ENCODE measurements at places on chromosomes 6 and 20. TPM values are rescaled to one million over a fixed set of nuclear protein-coding genes. Genes with fewer than 3 reads are reported as not detected.
A peak's percentile ranks its signal among the peaks of the same experiment; 100 is the strongest.

Gene C20orf204
- 5.3 TPM for total RNA-seq

Gene CRIP3
- 4.3 TPM for total RNA-seq

DNA sequence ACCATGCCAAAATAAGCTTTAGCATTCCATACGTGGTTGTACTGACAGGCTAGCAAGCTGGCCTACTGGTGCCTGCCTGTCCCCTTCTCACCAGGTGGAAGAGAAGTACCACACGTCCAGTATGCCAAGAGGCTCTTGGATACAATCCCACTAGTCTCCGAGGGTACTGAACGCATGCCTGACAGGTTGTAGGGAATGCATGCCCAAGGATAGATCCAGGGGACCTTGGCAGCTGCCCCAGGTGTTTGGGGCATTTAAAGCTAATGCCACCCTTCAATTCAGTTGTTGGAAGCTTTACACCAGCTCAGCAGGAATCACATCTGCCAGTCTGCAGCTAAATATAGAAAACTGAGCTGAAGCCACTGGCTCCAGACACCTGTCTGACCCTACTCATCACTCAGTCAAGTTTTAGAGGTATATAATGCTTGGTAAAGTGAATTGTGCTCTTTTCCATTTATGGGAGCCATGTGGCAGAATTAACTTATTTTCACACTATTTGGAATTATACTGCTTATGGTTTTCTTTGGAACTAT lies 4.9 kb downstream of the TUBB2B start:
- no peaks in the 10 kb centered on the region for H3K36me3 ChIP-seq
- H3K4me3 ChIP-seq = no peak overlapping the region
- H3K27me3 ChIP-seq = peaks cover 20% of the 10 kb centered on the region
- no peak for DNase-seq
- no peak overlapping the region for H3K27ac ChIP-seq
- H3K4me1 ChIP-seq = peaks cover 12% of the 10 kb centered on the region

GRCh38 chr20:62824476-62825332 lies 7.9 kb downstream of the COL9A3 start:
- no peak overlapping the region for H3K4me3 ChIP-seq
- H3K4me1 ChIP-seq = peaks cover 16% of the 10 kb centered on the region
- H3K36me3 ChIP-seq = no peaks in the 10 kb centered on the region
- H3K27ac ChIP-seq = no peak overlapping the region
- no peaks in the 10 kb centered on the region for H3K27me3 ChIP-seq

- H3K4me1 ChIP-seq = no peaks in the 10 kb centered on the region
- H3K27me3 ChIP-seq = no peaks in the 10 kb centered on the region
- DNase-seq = no peak
- no peak overlapping the region for H3K4me3 ChIP-seq
Observed at GRCh38 chr6:125983246-125983945, 2.9 kb upstream of the TRMT11 start.

DNA sequence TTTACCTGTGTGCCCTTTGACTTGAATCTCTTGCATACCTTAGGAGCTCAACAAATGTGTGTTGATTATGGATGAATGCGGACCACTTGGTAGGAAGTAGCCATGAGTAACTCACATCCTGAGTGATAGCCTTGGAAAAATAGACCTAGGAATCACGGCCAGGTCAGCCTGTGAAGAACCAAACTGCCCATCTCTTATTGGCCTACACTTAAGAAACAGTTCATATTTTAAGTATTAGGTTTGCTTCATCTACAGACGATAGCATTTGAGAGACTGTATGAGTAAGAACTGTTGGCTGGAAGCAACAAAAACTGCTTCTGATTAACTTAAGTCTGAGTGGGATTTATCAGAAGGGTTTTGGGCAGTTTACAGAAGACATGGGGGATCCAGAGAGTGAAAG lies 320.1 kb upstream of the PRND start:
- no peaks in the 10 kb centered on the region for H3K4me1 ChIP-seq
- no peak for DNase-seq
- H3K4me3 ChIP-seq = no peak overlapping the region
- H3K27me3 ChIP-seq = no peaks in the 10 kb centered on the region
- H3K36me3 ChIP-seq = no peaks in the 10 kb centered on the region

DNA sequence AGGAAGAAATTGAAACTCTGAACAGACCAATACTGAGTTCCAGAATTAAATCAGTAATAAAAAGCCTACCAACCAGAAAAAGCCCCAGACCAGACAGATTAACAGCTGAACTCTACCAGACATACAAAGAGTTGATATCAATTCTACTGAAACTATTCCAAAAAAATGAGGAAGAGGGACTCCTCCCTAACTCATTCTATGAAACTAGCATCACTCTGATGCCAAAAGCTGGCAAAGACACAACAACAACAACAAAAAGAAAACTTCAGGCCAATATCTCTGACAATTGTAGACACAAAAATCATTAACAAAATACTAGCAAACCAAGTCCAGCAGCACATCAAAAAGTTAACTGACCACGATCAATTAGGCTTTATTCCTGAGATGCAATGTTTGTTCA lies 246.0 kb upstream of the RUNX2 start:
- no peaks in the 10 kb centered on the region for H3K36me3 ChIP-seq
- H3K4me1 ChIP-seq = no peaks in the 10 kb centered on the region
- H3K4me3 ChIP-seq = no peak overlapping the region
- H3K27ac ChIP-seq = no peak overlapping the region
- DNase-seq = no peak

DNA sequence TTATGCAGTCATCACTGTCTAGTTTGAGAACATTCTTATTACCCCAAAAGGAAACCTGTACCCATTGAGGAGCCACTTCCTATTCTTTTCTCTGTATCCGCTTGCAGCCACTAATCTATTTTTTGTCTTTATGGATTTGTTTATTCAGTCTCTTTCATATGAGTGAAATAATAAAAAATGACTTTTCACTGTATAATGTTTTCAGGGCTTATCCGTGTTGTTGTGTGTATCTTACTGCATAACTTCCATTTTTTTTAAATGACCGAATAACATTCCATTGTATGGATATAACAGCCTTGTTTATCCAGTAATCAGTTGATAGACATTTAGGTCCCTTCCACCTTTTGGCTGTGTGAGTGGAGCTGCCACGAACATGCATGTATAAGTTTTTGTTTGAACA lies 86.6 kb downstream of the ZFAND3 start:
- no peak overlapping the region for H3K4me3 ChIP-seq
- no peaks in the 10 kb centered on the region for H3K36me3 ChIP-seq
- H3K27ac ChIP-seq = no peak overlapping the region
- H3K4me1 ChIP-seq = peaks cover 6% of the 10 kb centered on the region
- no peaks in the 10 kb centered on the region for H3K27me3 ChIP-seq

DNA sequence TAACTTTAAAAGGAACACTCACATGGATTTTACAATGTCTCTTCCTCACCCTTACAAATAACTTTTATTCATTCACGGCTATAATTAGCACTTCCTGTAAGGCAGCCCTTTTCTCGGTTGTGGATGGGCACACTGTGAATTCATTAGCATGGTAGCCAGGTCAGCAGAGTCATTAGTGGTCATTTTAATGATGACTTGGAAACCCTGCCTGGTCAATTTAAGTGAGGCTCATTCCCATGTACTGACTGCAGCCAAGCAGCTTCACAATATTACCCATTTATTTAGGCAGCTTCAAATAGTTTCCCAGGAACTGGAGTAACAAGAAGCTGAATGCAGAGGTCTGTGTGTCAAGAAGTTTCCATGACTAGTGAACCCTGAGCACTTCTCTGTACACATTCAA lies 248.8 kb downstream of the KHDC1L start:
- no peaks in the 10 kb centered on the region for H3K4me1 ChIP-seq
- H3K4me3 ChIP-seq = no peak overlapping the region
- H3K27me3 ChIP-seq = no peaks in the 10 kb centered on the region
- no peaks in the 10 kb centered on the region for H3K36me3 ChIP-seq

DNA sequence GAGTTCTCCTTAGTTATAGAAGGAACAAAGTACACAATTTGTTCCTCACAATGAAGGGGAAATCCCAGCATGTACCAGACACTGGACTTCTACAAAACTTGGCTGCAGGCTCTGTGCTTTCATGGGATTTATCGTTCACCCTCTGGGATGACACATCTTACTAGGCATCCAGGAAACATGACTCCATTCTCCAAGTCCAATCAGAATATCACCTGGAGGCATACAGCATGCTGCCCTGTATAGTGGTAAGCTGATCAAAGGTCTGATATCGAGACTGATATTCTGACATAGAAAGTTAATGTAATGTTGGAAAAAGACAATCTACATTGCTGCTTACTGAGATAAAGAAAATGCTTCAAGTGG lies 6.7 kb downstream of the RWDD2A start:
- H3K36me3 ChIP-seq = no peaks in the 10 kb centered on the region
- H3K4me1 ChIP-seq = no peaks in the 10 kb centered on the region
- H3K27me3 ChIP-seq = no peaks in the 10 kb centered on the region
- no peak overlapping the region for H3K4me3 ChIP-seq
- no peak overlapping the region for H3K27ac ChIP-seq

DNA sequence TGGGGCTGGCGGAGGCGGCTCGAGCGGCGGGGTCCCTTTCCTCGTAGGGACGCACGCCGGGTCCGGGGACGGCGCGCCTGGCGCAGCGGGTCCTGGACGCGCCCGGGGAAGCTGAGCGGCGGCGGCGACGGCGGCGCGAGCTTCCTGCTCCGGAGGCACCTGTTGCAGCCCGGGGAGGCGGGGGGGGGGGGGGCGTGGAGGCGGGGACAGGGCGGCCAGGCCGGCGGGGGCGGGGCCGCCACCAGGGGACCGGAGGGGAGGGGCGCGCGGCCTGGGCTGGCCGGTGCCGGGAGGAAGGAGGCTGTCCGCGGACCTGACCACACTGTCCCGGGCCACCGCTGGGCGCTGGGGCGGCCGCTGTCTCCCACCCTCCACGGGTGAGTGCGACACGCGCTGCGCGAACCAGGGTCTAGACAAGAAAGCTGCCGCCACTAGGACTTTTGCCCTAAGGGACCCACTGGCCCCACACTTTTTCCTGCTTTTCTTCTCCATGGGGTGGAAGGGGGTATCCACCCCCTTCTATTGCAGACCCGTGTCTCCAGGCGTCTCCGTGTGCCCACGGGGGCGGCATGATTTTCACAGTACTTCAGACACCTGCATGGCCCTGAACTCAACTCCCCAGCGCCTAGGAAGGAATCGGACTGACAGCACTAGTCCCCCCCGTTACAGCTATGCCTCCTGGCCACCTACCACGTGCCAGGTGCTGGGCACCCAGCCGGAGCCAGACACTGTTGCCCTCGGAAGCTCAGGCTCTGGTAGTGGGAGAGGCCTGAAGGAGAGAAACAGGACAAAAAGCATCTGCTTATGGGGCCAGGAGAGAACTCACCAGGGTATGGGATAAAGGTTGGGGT lies at the start of gene NFATC2:
NFATC2 (minus strand) TSS at position 149 of the 851 bp plus-strand sequence. CDS start 220 bp downstream, outside the sequence.
- DNase-seq = peak; percentile 79
- H3K36me3 ChIP-seq = peaks cover 12% of the 10 kb centered on the region
- H3K27me3 ChIP-seq = no peaks in the 10 kb centered on the region
- H3K4me1 ChIP-seq = peaks cover 36% of the 10 kb centered on the region
- peak within 1 kb of the TSS; percentile 91 for H3K27ac ChIP-seq
- peak within 1 kb of the TSS; percentile 93 for H3K4me3 ChIP-seq

DNA sequence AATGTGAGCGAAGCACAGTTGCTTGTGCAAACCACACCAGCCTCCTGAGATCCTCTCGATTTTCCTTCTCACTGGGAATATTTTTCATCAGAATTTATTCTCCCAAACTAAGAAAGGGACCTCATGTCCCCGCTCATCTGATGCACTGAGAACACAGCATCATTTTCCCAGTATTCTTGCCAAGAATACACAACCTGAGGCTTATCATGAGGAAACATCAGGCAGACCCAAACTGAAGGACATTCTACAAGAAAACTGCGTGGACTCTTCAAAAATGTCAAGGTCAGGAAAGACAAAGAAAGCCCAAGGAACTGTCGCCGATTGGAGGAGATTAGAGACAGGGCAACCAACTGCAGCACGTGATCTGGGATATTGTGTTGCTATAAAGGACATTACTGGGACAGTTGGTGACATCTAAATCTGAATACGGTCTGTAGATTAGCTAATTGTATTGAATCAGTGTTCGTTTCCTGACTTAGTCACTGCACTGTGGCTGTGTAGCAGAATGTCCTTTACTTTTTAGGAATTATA lies 72.3 kb downstream of the SNX5 start:
- DNase-seq = no peak
- peaks cover 15% of the 10 kb centered on the region for H3K4me1 ChIP-seq
- H3K4me3 ChIP-seq = no peak overlapping the region
- no peaks in the 10 kb centered on the region for H3K36me3 ChIP-seq

GRCh38 chr6:138923561-138923960 lies 64.5 kb downstream of the REPS1 start:
- DNase-seq = no peak
- H3K4me3 ChIP-seq = no peak overlapping the region
- H3K36me3 ChIP-seq = peaks cover 31% of the 10 kb centered on the region
- H3K4me1 ChIP-seq = no peaks in the 10 kb centered on the region
- H3K27me3 ChIP-seq = no peaks in the 10 kb centered on the region

DNA sequence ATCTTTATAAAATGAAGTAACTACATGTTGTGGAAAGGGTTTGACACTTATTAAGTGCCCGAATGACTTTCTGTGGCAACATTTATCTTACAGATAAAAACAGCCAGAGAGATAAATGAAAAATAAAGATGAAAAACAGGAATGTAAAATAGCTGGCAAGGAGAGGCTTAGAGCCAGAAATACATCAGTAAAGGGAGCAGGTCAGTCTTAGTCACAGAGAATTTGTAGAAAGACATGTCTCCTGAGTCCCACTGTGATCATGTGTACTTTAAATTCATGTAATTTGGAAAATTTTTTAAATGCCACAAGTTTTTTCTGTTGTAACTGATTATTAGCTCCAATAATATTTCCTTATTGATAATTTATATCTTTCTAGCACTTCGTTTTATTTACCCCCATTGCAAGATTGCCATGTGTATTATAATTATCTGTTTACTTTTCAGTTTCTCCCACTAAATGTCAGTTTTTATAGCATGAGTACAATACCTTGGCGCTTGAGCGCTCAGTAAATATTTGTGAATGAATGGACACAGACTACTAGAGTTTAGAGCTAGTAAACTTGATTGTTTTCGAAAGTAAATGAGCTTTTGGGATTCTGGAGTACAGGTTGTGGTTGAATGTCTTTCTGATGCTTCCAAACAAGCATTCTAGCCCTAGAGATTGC lies 15.2 kb downstream of the TAB2 start:
- H3K4me1 ChIP-seq = no peaks in the 10 kb centered on the region
- H3K36me3 ChIP-seq = no peaks in the 10 kb centered on the region
- H3K4me3 ChIP-seq = no peak overlapping the region

- peak overlapping the region; percentile 93 for H3K27ac ChIP-seq
- H3K27me3 ChIP-seq = no peaks in the 10 kb centered on the region
- DNase-seq = peak; percentile 80
- peak overlapping the region; percentile 84 for H3K4me3 ChIP-seq
- peaks cover 17% of the 10 kb centered on the region for H3K36me3 ChIP-seq
Observed at GRCh38 chr6:170553534-170554012, 466 bp upstream of the PSMB1 start.

All from natural killer cell (primary cell).